Activated naive CD4-positive, alpha-beta T cell (primary cell): ENCODE measurements at places on chromosomes 4 and X.

DNA sequence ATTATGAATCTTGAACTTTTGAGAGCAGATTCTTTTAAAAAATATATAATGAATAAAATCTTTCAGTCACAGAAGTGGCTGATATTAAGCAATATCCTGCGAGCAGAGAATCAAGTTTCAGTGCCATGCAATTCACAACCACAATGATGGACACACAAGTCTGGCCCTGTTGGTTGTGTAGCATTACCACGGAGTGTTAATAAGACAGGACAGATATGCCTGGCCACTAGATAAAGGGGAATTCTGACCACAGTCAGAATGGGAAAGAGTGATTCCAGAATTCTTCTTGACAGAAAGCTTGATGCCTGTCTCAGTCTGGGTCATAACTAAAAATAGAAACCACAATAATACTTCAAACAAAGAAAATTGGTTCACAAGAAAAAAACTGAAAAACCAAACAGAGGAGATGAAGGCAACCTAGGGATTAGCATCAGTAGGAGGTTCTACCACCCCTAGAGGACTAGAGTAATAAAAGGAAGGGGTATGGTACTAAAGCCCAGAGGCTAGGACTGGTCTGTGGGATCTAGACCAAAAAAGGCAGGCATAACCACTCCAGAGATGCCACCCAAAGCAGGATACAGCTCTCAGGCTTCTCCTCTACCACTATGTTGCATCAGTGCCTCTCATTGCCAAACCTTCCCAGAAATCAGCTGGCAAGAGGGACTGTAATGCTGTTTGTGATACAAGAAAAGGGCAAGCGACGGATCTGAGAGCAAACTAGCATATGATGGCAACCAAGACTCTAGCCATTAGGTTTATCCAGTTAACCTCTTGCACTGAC is 59.0 kb downstream of the RNF150 start:
- DNase-seq = no peak

DNA sequence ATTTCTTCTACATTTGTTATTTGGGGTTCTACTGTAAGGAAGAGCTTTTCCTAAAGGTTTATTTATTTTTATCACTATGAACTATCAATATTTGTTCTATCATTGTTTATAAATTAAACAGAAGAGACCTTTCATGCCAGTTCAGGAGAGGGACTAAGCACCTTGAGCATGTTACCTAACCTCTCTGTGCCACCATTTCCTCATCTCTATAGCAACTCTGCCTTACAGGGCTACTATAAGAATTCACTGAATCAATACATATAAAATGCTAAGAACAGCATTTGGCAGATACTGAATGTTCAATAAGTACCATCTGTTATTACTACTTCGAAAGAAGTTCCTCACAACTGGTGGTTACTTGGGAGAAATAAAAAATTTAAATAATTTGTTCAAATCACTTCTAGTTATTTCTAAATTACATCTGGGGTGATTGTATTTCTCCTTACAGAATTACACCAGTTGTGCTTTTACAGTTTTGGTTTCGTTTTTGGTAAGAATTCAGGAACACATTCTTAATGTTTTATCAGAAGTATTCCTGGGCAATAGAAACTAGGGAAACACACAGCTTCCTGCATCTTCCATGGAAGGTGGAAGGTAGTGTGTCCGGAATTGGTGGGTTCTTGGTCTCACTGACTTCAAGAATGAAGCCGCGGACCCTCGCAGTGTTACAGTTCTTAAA is 32.9 kb downstream of the EREG start:
- DNase-seq = no peak

DNA sequence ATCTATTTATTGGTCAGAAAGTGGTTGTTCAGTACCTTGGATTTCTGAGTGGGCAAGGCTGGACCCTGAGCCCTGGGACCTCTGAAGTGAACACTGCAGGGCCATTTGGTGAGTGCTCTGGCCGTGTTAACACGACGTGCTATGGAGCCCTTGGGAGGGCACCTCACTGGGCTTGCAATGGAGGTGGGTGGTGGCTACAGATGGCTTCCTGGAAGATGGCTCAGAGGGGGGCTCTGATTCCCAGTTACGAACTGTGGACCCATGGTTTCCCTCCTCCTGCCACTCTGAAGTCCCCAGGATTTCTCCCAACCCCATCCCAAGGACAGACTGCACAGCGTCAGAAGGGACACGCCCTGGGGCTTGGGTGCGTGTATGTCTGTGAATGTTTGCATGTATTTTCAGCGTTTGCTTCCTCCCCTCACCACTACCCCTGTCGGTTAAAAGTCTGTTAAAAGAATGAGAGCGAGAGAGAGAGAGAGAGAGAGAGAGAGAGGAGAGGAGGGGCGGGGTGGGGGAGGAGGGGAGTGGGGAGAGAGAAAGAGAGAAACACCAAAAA is 3.7 kb upstream of the RHOH start:
- no peak for DNase-seq

GRCh38 chrX:129982300-129983251 is at the start of gene BCORL1:
Gene BCORL1 (plus strand): TSS chrX:129982635. CDS start chrX:130005232, 22,597 bp downstream.
- peak; percentile 36 for DNase-seq

DNA sequence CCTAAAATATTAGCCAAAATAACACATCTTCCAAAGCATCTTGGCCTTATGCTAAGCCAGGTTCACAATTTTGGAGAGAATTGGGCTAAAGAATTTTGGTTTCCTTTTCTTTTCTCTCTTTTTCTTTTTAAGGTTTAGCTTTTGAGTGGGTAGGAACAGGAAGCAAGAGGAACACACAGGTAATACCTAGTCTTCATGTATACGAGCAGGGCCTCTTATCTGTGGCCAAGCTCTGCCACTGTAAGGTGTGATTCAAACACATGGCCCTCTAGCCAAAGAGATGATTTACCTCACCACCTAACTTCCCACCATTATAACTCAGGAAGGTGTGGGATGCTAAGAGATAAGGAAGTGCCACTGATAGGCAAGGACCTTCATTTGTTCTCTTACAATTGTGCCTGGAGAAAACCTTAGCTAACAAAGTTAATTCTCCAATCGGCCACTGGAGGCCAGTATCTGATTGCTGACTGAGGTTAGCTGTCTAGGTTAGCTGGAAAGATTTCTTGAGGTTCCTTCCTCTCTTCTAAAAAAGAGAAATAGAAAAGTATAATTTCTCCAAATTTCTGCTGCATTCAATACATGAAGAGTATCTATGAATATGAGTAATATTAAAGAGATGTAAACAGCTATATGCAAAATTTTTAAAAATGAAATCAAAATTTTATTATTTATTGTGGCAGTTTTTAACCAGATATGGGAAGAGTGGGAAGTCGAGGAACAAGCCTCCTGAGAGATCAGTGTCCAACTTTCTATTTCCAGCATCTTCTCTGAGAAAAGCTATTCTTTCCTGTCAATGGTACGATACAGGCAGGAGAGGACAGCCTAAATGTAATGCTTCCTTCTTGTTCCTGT is 30.1 kb upstream of the BBS7 start:
- DNase-seq = peak; percentile 13

GRCh38 chrX:49278081-49278480 is 8.5 kb downstream of the PPP1R3F start:
- DNase-seq = no peak

GRCh38 chr4:48035952-48036351 is 19.4 kb downstream of the NIPAL1 start:
- no peak for DNase-seq

DNA sequence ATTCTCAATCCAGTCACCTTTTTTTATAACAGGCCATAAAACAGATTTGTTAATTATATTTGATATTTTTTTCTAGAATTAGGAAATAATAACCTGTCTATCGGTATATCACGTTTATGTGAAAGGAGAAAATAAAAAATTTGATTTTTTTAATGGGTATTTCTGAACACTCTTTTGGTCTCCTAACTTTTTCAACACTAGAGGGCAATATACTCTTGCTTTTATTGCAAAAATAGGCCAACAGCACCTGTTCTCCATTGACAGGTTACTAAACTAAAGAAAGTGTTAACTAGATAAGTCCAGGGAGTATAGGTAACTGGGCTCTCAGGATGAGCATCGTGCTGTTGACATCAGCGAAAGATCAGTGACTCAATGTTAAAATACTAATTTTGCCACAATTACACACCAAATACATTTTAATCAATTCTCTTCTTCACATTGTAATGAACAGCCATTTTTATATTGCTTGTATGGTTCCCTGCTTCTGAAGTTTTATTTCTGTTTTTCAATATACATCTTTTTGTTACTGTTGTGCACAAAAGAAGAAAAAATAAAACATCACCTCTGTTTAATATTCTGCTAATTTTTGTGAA is 22.8 kb downstream of the NDST4 start:
- no peak for DNase-seq

- DNase-seq = no peak
Measured at GRCh38 chrX:18971506-18971905, 12.4 kb downstream of the PHKA2 start.

GRCh38 chr4:127778102-127778501 is 4.0 kb upstream of the HSPA4L start:
- DNase-seq = no peak

- no peak for DNase-seq
Measured at GRCh38 chr4:42845586-42845985, 46.9 kb upstream of the GRXCR1 start.

GRCh38 chrX:146934256-146934655 is 119.7 kb upstream of the CXorf51A start:
- DNase-seq = no peak

GRCh38 chr4:74906771-74907170 is 26.1 kb upstream of the PARM1 start:
- no peak for DNase-seq

- no peak for DNase-seq
Measured at GRCh38 chr4:108861334-108861733, 98.5 kb upstream of the ETNPPL start.

- no peak for DNase-seq
Measured at GRCh38 chrX:51874123-51874522, 19.3 kb upstream of the MAGED1 start.

- no peak for DNase-seq
Measured at GRCh38 chr4:89140168-89140759, 28.9 kb downstream of the TIGD2 start.

DNA sequence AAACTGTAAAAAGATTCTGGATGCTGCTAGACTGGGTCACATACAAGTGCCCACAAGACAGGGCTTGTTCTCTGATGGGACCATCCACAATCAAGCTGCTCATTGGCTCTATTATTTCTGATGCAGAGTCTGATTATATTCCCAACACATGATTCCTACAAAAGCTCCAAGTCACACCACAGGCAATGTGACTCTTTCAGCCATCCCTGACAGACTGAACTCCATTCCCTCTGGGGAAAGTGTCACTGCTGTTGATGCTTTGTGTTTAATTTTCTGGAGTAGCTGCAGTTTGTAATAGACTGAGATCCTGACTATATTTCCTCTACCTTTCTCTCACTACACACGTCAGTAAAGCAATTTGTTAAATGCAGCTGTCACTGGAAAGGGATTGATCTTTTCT is 55.4 kb upstream of the BCLAF3 start:
- DNase-seq = no peak

GRCh38 chr4:148120216-148120615 is 322.0 kb downstream of the NR3C2 start:
- DNase-seq = no peak

GRCh38 chr4:127856813-127857447 is 23.8 kb upstream of the PLK4 start:
- DNase-seq = no peak

GRCh38 chr4:52196606-52197130 is 145.6 kb downstream of the SPATA18 start:
- no peak for DNase-seq

GRCh38 chrX:145393702-145394235 is 146.5 kb downstream of the SPANXN1 start:
- no peak for DNase-seq

- no peak for DNase-seq
Measured at GRCh38 chrX:109327251-109327650, 154.6 kb downstream of the GUCY2F start.

- DNase-seq = no peak
Measured at GRCh38 chr4:39617534-39617933, 21.1 kb downstream of the SMIM14 start.

- DNase-seq = no peak
Measured at GRCh38 chrX:133999031-133999705, 13.8 kb upstream of the GPC3 start.

DNA sequence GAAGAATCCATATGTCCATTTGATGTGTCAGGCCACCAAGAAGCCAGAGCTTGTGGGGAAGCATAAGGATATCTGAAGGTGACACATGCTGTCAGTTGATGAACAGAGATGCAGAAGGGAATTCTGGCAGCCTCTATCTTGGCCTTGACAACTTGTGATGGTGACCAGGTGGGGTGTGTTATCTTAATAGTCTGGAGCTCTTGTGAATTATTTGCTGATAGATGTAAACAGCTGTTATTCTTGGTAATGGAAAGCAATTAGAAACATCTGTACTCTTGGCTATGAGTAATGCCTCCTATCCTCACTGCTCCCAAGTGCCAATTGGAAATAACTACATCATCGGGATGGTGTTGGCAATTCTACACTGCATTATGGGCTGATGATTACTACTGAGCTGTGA is 51.9 kb downstream of the NAA11 start:
- DNase-seq = no peak

- no peak for DNase-seq
Measured at GRCh38 chr4:102598762-102599374, 97.7 kb downstream of the NFKB1 start.

DNA sequence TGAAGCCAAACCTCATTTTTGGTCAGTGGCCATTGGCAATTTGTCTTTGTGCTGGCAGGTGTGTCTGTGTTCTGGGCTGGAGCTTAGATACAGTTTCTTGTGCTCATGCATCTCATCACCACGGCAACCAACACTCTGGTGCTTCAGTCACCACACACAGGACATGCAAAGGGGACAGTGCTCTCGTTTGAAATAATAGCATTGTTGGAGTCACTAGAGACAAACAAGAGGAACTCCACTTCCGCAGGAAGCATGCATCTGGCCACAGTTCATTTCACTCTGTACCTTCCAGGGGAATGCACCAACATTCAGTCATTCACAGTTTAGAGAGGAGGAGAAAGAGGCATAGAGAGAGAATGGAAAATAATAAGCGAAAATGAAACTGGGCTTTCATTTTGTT is 267.4 kb downstream of the ANK2 start:
- DNase-seq = no peak

GRCh38 chr4:81032771-81033684 is 2.5 kb downstream of the BMP3 start:
- no peak for DNase-seq

DNA sequence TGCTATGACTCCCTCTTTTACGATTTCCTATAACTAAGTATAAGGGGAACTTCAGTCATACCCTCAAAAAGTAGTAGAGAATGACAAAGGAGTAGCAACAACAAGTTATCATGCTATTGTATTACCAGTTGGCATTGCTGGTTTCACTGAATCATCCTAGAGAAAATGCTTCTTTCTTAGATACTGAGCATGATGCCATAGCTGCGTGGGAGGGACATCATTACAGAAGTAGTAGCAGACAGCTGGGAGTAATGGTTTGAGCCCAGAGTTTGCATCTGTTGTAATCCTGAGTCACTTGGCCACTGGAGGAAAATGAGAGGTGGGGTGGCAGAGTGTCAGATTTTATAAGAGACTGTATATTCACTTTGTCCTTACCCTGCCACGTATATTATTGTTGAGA is 38.6 kb downstream of the MTMR1 start:
- no peak for DNase-seq
